ENCODE measurements at places on chromosomes 12 and 14.

DNA sequence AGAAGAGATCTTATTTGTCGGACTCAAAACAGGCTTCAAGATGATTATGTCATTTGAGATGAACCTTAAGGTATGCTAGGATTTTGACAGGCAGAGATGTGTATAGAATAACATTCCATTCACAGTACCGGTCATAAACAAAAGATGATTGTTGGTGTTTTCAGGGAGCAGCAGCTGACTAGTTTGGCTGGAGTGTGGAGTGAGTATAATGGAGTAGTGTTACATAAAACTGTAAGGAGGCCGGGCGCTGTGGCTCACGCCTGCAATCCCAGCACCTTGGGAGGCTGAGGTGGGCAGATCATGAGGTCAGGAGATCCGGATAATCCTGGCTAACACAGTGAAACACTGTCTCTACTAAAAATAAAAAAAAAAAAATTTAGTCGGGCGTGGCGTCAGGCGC, 23.9 kb downstream of the SERPINA10 start:
- DNase-seq = no peak

GRCh38 chr14:81406863-81407262, 6.7 kb upstream of the STON2 start:
- DNase-seq = no peak

DNA sequence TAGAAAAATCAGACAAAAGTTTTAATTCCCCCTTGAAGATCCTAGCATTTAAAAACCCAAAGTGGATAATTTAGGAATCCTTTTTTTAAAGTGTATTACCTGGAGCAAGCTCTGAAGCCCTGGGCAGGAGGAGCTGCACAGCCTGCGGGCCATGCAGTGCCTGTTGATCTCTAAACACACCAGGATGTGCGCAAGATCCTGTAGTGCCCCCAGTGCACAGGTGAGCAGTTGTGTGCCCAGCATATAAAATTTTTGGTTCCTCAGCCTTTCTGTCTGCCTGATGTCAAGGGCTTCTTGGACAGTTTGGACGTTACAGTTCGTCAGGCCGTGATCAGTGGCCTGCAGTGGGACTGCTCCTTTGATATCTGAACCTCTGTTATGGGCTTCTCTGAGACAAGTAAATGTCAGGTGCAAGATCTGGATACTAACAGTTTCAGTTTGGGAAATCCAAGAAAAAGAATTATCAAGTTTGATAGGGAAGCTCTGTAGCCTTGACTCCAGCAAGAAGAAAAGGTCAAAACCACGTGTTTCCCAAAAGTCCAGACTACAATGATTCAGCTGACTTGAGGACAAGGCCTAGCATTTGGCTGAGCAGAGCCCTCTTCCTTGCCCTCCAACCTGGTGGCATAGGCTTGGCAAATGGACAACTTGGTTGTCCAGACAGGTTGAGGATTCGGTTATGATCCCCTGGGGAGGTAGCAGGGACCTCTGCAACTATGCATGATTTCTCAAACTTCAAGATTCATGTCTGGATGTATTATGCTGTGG, 1.0 kb downstream of the ATXN7L3B start:
- no peak for DNase-seq

DNA sequence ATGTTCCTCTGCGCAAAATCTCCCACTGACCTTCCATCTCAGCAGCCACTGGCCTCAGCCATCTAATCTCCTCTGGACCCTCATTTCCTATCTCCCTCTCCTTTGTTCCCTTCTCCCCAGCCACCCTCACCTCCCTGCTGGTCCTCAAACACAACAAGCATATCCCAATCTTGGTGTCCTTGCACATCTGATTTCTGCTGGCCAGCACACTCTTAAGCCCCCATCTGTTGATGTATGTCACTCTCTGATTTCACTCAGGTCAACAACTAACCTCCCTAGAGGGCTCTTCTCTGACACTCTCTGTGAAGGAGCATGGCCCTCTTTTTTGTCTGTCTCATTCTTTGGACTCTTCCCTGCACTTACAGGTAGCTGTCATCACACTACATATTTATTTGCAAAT, 25.6 kb downstream of the PPM1H start:
- DNase-seq = no peak
